ENCODE measurements at places on chromosomes 7 and 10.

GRCh38 chr7:105622106-105622731, 40.9 kb upstream of the EFCAB10 start:
- DNase-seq, result no peak

DNA sequence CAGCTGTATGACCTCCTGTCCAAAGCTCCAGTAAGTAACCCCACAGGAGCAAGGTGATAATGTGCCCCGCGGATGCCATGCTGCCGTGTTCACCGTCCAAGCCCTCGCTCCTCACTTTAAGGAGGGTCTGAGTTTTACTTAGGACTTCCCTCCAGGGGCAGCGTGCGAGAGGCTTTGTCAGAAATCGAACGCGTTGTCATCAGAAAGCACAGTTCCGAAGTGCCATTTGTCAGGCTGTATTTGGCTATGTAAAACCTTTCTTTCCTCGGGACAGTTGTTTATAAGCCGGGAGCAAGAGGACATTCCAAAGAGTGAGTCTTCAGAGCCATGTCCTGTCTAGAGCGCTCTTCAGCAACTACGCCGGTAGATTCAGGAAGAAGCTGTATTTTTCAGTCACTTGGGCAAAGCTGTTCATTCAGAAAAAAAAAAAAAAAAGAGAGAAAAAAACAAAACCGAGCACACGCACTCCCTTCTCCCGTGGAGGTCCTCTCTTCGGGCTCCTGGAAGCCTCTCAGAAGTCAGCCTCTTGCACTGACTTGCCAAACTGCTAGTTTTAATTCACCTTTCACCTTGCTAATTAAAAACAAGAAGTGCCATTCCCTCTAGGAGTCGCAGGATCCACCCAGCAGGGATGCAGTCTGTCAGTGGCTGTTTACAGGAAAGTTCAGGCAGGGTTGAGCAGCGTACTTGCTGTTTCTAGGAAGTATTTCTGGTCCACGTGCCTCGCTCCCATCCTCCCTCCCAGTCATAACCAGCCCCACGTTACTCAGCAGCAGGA, at the start of gene SEMA3E:
TSS of gene SEMA3E (minus strand) at position 676 of the 778 bp plus-strand sequence.
- peak; percentile 45 for DNase-seq

DNA sequence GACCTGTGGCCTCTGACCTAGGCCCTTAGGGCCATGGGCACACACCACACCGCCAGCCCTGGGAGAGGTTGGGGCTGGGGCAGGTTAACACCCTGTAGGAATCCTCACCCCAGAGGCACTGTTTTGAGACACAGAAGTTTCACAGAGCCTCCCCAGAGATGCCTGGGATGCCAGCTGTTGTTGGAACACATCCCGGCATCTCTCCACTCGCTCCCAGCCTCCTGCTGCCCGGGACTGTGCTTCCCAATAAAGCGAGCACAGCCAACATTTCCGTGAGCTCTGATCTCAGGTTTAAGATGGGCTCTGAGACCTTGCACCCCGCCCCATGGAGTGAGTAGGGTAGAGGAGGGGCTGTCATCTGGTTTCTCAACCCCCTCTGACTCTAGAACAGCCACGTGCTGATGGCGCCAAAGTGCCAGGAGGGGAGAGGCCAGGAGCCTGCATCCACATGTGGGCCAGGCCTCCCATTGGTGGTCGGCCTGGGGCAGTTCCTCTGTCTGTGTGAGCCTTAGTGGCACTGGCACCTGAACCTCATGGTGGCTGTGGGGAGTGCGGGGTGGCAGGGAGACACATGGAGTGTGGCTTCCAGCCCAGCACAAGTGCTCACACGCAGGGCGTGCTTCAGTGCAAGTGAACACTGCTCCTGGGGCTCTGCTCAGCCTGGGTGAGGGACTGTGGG, 54.7 kb downstream of the RASGEF1A start:
- no peak for DNase-seq

DNA sequence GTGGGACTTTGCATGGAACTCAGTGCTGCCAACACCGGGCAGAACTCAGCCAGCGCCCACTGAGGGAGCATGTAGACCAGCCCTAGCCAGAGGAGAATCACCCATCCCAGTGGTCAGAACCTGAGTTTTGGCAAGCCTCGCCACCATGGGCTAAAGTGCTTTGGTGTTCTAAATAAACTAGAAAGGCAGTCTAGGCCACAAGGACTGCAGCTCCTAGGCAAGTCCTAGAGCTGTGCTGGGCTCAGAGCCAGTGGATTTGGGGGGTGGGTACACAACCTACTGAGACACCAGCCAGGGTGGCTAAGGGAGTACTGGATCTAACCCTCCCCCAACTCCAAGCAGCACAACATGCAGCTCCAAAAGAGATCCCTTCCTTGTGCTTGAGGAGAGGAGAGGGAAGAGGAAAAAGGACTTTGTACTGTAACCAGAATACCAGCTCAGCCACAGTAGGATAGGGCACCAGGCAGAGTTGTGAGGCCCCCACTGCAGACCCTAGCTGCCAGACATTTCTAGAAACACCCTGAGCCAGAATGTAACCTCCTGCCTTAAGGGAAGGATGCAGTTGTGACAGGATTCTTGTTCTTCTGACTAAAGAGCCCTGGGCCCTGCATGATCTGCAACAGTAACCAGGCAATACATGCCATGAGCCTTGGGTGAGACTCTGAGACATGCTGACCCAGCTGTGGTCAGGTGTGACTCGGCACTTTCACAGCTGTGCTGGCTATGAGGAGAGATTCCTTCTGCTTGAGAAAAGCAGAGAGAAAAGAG, 24.4 kb downstream of the GSDME start:
- DNase-seq, result peak; percentile 51

- no peak for DNase-seq
Measured at GRCh38 chr7:4808026-4808425, 32.6 kb downstream of the AP5Z1 start.

DNA sequence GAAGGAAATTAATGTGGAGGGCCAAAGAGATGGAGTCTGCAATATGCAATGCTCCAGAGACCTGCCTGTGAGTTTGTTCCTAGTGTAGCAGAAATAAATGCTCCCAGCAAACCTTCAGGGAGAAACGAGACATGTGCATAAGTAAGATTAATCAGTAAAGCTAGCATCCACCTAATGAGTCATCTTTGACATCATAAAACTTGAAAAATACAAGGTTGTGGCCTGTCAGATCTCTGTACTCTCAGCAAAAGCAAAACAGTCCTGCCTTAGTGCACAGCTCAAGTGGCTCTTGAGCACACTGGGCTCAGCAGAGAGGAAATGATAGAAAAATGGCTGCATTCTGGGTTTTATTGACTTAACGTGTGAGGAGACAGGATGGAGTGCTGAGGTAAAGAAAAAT, 32.5 kb upstream of the ERCC6 start:
- peak; percentile 27 for DNase-seq

- DNase-seq, result peak; percentile 21
Measured at GRCh38 chr10:74103560-74104258, 46.9 kb downstream of the AP3M1 start.

DNA sequence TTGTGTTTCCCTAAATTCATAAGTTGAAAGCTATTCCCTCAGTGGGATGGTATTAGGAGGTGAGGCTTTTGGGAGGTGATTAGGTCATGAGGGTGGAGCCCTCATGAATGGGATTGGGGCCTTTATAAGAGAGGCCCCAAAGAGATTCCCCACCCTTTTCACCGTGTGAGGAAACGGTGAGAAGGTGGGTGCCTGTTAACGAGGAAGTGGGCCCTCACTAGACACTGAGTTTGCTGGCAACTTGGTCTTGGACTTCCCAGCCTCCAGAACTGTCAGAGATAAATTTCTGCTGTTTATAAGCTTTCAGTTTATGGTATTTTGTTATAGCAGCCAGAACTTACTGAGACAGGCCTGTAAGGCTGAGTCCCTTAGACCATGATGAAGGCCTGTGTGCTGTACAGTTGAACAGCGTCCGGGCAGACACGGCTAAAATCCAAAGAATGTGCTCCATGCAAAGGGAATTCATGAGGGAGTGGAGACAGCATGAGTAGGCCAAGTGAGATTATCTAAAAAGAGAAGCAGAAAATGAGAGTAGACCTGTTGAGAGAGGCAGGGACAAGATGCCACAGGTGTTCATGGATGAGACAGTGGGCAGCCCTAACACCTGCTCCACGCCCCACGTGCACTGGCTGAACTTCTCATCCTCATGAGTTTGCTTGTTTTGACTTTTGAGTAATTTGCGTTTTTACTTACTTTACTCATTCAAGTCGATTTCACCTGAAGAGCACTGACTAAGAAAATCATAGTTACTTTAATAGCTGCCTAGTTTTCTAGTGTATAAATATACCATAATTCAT, 66.9 kb upstream of the SFMBT2 start:
- DNase-seq, result no peak

DNA sequence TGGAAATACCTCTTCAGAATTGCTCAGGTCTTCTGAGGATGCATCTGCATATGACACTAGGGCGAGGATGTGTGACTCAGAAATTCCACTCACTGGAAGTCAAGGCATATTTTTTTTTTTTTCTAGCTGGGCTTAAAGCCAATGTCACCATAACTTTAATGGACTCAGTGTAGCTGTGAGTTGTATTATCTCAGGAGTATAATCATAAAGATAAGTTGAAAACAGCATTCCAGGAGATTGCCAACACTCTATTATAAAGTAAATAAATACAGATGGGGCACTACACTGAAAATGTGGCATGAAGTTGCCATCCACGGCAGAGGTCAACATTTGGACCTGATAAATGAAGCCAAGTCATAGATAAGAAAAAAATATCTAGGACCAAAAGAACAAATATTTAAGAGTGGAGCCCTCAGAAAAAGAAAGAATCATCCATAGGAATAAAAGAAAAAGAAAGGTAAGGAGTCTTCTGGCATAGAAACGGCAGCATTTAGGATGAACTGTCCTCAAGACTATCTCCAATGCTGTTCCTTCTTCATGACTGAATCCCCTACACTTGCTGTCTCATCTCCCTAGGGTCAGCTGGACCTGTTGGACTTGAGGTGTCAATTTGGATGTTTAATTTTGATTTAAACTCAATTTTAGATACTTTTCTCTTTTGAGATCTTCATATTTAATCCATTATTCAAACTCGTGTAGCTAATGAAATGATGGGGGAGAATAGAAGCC, 72.9 kb upstream of the CAV2 start:
- peak; percentile 91 for DNase-seq

- no peak for DNase-seq
Measured at GRCh38 chr10:3834404-3834803, 49.4 kb upstream of the KLF6 start.

DNA sequence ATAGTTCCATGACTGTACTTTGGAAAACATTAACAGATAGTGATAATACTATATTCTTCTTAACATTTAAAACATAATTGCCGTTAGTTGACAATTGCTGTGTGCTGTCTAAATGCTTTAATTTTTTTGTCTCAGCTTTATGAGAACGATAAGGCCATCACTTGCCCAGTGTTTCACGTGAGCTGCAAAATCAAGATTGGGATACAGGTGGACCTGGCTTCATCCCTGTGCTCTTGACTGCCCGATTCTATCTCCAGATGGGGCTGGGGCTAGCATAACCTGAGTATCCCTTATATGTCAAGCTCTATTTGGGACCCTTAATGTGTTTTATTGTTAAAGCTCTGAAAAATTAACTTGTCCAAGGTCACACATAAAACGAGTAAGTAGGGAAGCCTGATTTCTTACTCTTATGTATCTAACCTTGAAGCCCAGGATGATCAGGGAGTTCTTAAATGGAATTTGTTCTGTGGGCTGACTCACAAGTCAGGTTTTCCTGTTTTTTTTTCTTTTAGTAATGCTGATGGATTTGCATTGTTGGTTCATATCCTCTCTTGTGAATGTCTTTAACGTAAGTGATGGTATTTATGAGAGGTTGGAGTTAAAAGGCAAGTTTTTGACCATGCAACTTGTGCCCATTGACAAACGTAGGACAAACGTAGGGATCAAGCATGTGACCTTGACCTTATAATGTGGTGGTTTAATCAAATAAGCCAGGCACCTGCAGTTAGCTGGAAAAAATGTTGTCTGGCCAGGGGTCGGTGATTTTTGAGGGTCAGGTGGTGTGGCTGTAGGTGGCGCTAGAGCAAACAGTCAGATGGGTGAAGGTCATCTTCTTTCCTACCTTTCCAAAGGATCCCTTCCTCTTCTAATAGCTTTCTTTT, 3.6 kb downstream of the PRKAR2B start:
- peak; percentile 36 for DNase-seq

- DNase-seq, result no peak
Measured at GRCh38 chr7:40866601-40867000, 731.8 kb downstream of the SUGCT start.

- DNase-seq, result no peak
Measured at GRCh38 chr7:2717293-2718261, 29.6 kb downstream of the AMZ1 start.

DNA sequence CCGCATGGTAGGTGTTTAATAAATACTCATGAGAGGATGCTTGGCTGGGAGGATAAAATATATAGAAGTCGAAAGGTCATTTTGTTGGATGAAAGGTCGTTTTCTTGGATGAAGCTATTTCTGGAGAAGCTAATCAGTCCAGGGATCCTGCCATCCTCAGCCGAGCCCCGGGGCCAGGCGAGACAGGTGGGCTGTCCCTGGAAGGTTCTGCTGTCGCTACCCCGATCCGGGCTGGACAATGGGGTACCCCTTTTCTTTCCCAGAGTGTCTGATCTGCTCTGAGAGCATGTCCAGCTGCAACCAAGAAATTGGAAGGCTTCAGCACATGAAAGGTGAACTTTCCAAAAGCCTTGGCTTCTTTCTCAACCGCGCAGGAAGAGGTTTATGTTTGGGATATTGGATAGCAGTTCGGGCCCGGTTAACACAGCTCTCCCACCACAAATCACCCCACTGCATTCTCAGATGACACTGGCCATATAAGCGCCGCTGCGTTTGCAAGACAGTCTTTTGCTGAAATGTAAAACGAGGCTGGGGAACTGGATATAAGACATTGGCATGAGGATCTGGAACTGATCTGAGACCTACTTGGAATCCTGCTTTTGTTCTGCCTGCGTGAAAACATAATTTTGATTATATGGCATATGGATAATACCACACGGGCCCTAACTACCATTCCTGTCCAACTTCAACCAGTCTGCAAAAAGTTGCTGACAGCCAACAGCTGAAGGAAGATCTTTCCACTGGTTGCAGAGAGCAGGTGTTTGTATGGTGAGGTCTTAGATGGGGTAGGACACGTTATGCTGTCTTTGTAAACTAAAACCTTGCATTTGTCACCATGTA, 31.2 kb upstream of the MSRB2 start:
- no peak for DNase-seq

GRCh38 chr10:75137533-75138438, 26.3 kb downstream of the SAMD8 start:
- DNase-seq, result peak; percentile 56

DNA sequence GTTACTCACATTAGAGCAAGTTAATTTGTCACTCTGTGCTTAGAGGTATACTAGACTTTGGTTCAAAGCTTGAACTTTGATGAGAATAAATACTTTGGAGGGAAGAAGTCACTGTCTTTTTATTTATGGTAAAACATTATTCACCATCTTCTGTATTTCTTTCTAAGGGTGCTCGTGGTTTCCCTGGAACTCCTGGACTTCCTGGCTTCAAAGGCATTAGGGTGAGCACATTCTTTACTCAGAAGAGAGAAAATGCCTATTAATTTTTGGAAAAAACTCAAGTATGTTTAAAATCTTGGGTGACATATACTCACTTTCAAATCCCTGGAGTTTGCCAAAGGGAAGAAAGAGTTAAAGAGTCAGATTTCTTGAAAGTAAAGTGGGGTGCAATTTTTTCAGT, 10.8 kb downstream of the COL1A2 start:
- DNase-seq, result peak; percentile 46

Measured in EL (cell line).